ENCODE measurements at places on chromosomes 7 and 10.

GRCh38 chr7:131105294-131105798 lies 222.3 kb upstream of the MKLN1 start:
- DNase-seq: no peak

DNA sequence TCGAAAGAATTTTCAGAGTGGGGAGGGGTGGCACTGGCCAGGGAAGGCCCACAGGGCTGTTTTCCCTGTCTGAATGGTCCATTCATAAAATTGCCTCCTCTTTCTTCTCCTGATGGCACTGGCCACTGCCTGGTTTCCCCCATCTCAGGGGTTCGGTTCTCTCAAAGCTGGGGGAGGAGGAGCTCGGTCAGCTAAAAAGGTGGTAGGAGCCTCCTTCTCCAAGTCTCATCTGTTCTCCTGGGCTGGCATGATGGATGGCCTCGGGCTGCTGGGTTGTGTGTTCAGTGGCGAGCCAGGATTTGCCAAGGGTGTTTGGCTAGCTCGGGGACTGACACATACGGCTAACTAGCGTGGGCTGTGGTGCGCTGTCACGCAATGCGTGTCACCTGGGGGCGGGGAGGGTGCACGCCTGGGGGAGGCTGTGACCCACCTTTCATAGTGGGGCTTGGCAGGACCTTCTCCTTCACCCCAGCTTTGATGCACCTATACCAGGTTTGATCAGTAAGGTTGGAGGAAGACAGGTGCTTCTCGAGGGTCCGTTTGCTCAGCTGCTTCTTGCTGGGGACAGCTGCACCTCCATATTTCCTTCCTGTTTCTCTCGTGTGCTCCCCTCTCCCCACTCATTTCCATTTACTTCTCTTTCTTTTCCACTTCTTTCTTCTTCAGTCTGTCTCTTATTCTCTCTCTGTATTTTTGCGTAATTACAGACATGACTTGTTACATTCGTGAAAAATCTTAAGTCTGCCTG lies 36.3 kb downstream of the RBM20 start:
- no peak for DNase-seq

GRCh38 chr7:85119934-85120333 lies 66.9 kb downstream of the SEMA3D start:
- no peak for DNase-seq

- no peak for DNase-seq
These were observed 10.6 kb downstream of the CPSF4 start for GRCh38 chr7:99449326-99449725.

GRCh38 chr10:132575320-132576201 lies 38.0 kb downstream of the INPP5A start:
- no peak for DNase-seq

DNA sequence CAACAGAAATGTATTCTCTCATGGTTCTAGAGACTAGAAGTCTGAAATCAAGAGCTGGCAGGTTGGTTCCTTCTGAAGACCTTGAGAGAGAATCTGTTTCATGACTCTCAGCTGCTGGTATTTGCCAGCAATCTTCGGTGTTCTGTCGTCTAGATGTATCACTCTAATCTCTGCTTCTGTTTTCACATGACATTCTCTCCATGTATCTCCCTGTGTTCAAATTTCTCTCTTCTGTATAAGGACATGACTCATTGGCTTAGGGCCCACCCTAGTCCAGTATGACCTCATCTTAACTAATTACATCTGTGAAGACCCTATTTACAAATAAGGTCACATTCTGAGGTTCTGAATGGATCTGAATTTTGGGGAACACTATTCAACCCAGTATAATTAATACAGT lies 82.3 kb downstream of the ANKRD7 start:
- no peak for DNase-seq

- no peak for DNase-seq
These were observed 902.4 kb downstream of the LRMDA start for GRCh38 chr10:76333796-76334195.

DNA sequence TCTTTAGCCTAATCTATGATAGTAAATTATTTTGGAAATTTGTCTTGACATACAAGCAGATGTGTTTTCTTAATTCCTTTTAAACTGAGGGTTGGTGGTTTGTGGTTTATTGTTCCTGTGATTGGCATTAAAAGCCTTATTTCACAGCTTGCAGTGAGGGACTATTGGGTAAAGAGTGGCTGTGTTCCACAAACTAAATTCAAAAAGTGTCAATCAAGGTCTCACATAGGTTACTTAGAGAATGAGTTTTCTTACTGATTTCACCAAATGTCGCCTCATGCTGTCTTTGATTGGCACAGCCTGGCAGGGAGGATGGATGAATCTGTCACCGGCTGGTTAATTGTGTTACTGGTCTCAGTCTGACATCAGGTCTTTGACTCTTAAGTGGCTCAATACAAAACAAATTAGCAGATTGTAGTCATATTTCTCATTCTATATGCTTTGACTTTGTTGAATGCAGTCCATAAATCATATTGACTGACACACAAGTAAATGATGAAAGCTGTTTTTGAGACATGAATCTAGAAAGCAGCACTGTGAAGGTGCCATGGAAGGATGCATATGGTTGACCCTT lies 66.8 kb upstream of the CYP26C1 start:
- DNase-seq: no peak

GRCh38 chr10:12418000-12418399 lies 68.7 kb downstream of the CAMK1D start:
- DNase-seq: no peak

DNA sequence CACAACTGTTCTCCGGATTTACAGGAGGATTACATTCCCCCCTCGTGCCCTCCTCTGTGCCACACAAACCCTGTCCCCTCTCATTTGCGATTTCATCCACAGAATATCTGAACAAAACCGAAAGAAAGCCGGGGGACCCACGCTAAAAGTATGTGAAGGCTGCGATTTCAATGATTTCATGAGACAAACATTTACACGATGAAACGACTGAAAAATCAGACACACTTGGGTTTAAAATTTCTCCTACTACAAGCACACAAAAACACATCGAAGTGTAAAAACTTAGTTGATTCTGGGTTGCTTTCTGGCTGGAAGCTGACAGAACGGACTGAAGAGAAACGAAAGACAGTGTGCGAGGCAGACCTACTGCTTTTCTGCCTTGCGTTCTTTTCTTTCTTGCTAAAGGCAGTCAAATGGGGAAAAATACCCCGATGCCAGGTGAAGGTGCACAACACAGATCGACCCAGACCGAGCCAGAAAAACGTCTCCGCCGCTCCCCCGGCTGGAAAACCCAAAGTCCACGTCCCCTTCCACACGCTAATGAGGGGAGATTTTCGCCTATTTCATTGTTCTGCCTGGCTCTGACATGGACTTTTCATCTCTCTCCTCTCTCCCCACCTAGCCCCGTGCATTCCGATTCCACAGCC lies 1.2 kb downstream of the HIPK2 start:
- DNase-seq: no peak

- DNase-seq: no peak
These were observed 194.8 kb downstream of the ABCA13 start for GRCh38 chr7:48366096-48366495.

DNA sequence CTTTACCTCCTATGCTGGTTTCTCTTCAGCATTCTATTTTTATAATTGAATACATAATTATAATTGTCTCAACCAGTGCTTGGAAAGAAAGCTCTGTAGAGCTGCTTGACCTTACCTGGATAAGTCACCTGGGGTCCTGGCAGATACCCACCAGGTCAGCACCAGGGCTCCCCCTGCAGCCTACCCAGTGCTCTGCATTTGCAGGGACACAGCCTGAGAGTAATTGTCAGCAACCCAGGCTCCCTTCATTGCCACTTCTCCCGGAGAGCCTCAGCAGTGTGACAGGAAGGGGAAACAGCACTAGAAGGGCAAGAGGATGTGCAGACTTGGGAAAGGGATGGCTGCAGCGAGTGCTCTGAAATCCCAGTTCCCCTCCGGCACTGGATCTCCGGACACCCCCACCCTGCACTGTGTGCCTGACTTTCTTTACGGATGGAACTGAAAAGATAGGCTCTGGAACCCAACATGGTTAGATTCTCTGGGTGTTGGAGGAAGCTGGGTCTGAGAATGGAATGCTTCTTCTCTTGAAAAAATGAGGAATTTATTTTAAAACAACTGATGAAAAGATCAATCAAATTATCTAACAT lies 11.4 kb upstream of the PAX4 start:
- no peak for DNase-seq

GRCh38 chr10:73060738-73061635 lies 35.7 kb downstream of the P4HA1 start:
- peak; percentile 53 for DNase-seq

DNA sequence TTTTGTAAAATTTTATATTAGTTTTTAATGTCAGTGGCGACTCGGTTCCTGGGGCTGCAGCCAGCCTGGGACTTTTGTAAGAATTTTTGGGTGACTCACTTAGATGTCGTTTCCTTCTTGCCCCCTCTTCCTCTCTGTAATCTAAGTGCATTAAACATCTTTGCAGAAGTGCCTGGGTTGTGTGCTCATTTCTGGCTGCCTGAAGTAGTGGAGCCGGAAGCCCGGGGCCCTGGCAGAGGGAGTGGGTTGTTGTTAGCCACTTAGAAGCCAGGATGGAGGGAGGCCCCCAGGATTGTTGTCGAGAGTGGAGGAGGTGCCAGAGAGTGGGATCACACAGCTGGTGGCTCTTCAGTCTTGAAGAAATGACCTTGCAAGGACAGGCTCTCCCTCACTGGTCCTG lies 11.0 kb upstream of the TRIM8 start:
- peak; percentile 92 for DNase-seq

DNA sequence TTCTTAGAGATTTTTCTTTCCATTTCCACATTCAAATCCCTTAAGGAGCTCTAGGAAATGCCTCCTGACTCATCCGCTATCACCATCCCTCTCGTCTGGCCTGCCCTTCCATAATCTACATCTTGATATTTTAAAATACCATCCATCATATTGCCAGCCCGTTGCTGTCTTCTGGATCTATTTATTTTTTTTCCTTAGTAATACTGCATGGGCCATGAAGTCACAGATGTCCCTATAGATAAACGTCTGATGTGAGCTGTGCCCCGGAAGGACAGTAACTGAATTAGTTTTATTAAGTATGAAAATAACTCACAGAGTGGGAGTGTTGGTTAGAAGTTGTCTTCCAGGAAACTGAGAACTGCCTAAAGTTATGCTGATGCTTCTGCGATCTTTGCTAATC lies 76.2 kb downstream of the KLF6 start:
- DNase-seq: no peak

GRCh38 chr10:4136121-4136520 lies 351.1 kb upstream of the KLF6 start:
- DNase-seq: no peak

- no peak for DNase-seq
These were observed 71.0 kb downstream of the CASD1 start for GRCh38 chr7:94580601-94581000.

- peak; percentile 59 for DNase-seq
These were observed 108.8 kb upstream of the PCLO start for GRCh38 chr7:83271212-83272099.

DNA sequence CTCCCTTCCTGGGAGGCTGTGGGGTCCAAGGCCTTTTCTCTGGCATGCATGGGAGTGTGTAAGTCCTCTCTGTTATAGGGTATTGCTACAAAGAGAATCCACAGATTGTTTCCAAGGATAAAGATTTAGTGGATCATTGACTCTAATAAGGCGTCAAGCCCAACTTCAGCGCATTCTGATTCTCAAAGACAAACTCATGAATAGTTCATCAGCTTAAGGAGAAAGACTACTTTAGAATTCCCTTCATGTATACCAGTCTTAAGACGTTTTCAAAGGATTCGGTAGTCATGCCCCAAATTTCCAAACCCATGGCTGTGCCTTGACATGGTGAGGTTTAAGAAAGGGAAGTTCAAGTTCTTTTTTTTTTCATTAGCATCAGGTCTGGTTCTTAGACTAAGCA lies 46.6 kb upstream of the ABLIM1 start:
- no peak for DNase-seq

DNA sequence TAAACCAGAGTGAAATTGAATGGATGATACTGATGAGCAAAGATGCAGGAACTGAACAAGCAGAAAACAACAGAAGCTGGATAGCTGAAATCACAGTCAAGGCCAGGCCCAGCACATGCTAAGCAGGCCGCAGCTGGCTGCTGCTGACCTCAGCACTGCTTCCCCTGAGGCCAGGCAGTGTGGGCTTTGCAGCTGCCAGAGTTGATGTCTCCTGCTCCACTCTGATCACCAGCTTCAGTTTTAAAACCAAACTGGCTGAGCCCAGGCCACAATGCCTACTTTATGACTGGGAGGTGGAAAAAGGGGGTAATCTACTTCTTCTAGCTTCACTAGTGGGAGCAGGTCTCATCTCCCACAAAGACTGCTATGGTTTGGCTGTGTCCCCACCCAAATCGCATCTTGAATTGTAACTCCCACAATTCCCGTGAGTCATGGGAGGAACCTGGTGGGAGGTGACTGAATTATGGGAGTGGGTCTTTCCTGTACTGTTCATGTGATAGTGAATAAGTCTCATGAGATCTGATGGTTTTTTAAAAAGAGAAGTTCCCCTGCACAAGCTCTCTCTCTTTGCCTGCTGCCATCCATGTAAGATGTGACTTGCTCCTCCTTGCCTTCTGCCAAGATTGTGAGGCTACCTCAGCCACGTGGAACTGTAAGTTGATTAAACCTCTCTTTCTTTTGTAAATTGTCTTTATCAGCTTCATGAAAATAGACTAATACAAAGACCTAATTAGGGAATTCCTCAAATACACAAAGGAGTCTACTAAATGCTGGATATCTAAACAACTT lies 136.4 kb upstream of the ITGB1 start:
- DNase-seq: no peak

GRCh38 chr10:87626422-87626892 lies 33.2 kb upstream of the PAPSS2 start:
- DNase-seq: no peak

DNA sequence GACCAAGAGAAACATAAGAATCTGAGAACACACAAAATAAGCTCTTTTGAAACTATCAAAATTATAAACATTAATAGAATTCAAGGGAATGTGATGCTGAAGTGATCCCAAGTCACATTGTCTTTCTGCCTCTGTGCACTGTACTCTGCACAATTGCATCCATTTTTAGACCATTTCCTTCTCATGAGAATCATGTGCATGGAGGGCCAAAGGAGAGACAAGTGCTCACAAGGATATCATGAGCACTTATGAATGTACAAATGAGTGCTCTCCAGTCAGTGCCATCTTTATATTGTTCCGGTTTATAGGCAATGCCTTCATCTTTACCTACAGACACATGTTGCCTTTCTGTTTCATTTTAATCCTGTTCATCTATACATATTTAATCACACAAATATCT lies 36.9 kb downstream of the MET start:
- no peak for DNase-seq

GRCh38 chr7:98870121-98870651 lies 372 bp upstream of the TMEM130 start:
- peak; percentile 23 for DNase-seq

GRCh38 chr10:48767373-48768143 lies 82.9 kb downstream of the WDFY4 start:
- DNase-seq: no peak

- peak; percentile 59 for DNase-seq
These were observed 18.1 kb upstream of the OIT3 start for GRCh38 chr10:72875250-72876055.
